ENCODE measurements at places on chromosomes 7 and 10.

- no peak for DNase-seq
These were observed 124.2 kb downstream of the BUB3 start for GRCh38 chr10:123278445-123278844.

DNA sequence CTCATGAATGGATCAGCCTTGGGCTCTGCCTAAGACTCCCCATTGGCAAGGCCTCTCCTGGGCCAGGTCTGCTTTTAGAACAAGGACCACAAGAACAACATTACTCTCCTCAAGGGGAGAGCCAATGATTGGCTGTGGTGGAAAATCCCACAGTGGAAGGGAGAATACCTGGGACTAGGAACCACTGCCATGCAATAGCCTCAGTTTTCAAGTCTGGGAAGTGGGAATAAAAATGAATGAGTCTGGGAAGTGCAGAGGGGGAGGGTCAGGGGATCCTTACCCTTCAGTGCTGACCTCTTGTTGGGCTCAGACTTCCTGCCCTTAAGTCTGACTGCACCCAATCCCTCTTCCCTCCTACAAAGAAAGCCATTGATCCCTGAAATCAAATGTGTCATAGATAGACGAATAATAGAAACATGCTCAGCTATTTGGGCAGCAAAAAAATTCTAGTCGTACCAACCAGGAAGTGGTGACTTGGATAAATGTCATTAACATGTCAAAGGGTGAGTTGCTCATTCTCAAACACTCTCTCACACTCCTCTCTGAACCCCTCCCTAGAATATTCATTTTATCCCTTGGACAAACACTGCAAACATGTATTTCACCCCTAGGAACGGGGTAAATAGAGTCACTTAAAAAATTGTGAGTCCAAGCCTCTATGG lies 123.6 kb downstream of the SH3PXD2A start:
- no peak for DNase-seq

DNA sequence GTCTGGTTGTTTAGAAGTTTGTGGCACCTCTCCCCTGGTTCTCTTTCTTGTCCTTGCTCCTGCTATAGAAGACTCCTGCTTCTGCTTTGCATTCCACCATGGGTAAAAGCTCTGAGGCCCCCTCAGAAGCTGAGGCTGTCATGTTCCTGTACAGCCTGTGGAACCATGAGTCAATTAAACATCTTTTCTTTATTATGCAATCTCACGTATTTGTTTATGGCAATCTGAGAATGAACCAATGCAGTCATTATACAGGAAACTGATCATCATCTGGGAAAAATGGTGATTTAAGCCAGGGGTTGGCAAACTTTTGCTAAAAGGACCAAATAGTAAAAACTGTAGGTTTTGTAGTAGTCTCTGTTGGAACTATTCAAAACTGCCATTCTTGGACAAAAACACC lies 175.4 kb downstream of the CSTF2T start:
- DNase-seq: no peak

DNA sequence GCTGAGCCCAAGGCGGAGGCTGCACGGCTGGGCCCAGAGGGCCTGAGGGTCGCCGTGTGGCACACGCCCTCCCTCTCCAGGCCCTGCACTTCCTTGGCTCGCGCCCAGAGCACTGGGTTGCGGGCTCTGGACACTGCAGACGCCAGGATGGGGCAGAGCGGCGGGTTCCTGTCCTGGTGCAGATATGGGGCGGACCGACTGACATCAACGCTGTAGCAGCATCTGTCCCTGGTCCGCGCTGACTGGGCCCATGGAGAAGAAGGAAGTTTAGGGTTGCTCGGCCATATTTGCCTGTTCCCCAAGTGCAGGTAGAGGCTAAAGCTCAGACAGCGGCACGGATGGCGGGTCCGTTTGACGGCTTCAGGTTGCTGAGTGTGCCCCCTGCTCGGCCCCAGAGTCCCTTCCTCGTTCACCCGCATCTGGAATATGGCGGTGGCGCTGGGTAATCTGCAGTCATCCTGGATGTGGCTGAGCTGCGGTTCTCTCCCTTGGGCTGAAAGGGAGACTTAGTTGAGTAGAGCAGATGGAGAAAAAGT lies 116.1 kb downstream of the OR13A1 start:
- no peak for DNase-seq

GRCh38 chr7:47654672-47655298 lies 72.9 kb upstream of the TNS3 start:
- DNase-seq: no peak

- no peak for DNase-seq
These were observed 595.0 kb downstream of the ARL4A start for GRCh38 chr7:13282377-13282980.

DNA sequence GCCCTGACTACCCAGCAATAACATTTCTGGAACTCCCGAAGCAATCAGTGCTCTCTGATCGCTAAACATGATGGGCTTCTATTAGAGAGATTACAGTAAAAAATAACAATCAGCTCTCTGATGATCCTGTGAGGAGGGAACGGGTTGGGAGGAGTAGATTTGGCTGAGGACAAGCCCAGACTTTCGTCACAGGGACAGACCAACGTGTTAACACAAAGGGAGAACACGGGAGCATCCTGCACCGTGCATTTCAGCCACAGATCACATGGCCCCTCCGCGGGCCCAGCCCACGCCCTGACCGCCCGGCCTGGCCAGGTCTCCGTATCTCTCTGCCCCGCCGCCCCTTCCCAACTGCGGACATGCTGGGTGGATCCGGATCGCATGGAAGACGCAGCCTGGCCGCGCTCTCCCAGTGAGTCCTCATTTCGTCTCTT lies 95.0 kb upstream of the AGBL3 start:
- DNase-seq: peak; percentile 84

- DNase-seq: no peak
These were observed 5.2 kb downstream of the ZNF365 start for GRCh38 chr10:62379394-62379793.

DNA sequence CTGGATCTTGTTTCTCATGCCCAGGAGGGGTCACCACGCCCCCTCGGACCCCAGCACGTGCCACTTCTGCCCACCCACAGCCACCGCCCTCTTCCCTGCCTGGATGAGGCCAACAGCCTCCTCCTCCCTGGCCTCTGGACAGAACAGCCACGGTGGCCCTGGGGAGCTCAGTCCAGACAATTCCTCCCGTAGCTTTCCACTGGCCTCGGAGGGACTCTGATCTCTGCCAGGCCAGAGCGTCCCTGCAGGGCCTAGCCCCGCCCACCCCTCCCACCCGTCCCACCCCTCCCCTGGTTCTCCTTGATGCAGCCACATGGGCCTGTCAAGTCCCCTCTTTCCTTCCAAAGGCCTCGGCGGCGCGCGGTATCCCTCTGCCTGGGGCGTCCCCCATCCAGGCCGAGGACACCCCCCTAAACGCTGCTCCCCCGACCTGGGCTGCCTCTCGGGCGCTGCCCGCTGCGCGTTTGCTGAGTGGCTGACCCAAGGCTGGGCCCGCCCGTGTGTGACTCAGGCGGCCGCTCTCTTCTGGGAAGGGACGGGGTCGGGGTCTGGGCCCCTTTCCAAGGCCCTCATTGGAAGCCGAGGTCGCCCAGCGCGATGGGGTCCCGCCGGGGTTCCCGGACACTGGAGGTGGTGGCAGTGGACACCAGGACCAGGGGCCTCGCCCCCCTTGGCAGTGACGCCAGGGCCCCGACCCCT lies 557 bp downstream of the TMEM120A start:
- peak; percentile 32 for DNase-seq

GRCh38 chr7:150322114-150322832 lies 882 bp upstream of the LRRC61 start:
- no peak for DNase-seq

DNA sequence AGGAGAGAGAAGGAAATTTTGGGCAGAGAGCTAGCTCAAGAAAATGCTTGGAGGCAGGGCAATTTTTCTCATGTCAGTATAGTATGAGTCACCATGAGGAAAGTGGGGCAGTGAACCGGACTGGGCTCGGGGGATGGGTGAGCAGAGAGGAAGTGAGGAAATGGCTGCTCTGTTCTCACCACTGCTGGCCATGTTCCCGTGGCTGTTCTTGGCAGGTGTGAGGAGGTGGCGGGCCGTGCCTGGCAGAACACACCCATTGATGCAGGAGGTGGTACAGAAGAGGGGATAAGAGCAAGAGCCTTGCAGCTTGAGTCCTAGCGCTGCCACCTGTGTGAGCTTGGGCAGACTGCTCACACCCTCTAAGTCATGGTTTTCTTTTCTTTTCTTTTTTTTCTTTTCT lies 304.4 kb upstream of the LYZL1 start:
- peak; percentile 48 for DNase-seq

GRCh38 chr7:151400626-151401315 lies 9.1 kb downstream of the WDR86 start:
- DNase-seq: no peak

- DNase-seq: no peak
These were observed 10.1 kb downstream of the CARD11 start for GRCh38 chr7:3033581-3033980.

DNA sequence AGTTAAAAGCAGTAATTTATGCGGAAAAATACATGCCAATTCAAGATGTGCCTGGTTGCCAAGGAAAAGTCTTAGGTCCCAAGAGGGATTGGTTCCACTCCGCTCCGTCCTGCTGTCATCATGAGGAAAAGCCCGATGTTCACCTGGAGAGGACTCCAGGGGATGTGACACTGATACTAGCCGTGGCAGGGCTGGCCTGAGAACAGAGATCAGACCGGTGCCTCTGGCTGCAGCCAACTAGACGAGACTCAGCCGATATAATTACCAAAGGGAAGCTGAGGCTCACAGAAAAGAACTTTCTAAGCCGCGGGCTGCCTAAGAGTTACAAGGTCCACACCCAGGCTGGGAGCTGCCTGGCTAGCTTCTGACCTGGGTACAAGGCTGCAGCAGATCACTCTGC lies 81.3 kb upstream of the UNC5B start:
- no peak for DNase-seq

DNA sequence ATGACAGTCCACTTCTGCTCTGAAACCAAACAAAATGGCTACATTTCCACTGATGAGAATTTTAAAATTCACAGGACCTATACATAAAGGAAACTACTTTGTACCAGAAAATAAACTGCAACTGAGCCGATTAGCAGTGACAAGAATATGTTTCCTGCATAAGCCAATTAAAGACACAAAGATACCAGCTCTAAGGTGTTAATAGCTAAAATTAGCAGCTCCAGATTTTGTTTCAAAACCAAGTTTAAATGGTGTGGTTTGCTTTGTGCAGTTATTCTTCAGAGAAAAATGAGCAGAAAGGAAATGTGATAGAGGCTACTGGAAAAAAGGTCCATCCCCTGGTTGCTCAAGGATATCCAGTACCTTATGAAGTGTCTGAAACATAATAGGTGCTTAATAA lies 123.2 kb downstream of the ANK3 start:
- no peak for DNase-seq

DNA sequence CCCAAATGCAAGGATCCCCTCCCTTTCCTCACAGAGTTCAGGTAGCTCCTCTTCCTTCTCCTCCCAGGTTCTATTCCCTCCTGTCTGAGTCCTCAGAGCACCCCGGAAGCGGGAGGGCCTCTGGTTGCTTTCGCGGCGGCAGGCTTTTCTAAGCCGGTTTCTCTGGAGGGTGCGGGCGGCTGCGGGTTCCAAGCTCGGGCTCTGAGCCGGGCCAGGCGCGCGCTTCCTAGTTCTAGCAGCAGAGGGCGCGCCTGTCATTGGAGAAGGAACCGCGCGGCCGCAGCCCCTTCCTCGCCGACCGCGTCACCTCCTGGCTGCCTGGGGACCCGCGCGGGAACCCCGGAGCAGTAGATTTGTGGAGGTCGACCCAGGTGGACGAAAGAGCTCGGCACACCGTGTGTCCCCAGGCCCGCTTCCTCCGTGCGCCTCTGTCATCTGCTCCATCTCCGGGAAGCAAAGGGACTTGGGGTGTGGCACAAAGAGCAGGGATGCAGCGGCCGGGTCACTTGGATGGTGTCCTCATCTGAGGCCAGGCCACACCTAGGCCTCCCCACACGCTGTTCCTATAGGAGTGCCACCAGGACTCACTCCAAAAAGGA lies 389.0 kb upstream of the PODXL start:
- DNase-seq: peak; percentile 15

- no peak for DNase-seq
These were observed 53.3 kb downstream of the FIGNL1 start for GRCh38 chr7:50396856-50397255.

- no peak for DNase-seq
These were observed 516.4 kb upstream of the ZMIZ1 start for GRCh38 chr10:78552261-78552811.

DNA sequence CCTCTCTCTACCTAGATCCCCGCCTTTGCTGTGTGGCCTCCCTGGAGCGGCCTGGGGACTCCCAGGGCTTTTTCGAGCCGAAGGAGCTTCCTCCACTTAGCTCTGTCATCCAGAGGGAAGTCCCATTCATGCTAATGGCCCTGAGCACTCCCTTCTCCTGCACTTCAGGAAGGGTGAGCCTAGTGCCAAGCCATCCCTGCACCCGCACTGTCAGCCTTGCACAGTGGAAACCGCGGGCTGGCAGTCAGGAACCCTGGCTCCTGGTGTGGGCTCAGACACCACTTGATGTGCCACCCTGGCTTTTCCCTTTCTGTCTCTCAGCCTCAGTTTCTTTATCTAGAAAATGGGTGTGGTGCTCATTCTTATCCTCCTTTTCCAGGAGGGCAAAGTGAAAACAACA lies 131.6 kb downstream of the ZMIZ1 start:
- no peak for DNase-seq

GRCh38 chr7:37117292-37117691 lies 331.4 kb downstream of the ELMO1 start:
- DNase-seq: no peak

DNA sequence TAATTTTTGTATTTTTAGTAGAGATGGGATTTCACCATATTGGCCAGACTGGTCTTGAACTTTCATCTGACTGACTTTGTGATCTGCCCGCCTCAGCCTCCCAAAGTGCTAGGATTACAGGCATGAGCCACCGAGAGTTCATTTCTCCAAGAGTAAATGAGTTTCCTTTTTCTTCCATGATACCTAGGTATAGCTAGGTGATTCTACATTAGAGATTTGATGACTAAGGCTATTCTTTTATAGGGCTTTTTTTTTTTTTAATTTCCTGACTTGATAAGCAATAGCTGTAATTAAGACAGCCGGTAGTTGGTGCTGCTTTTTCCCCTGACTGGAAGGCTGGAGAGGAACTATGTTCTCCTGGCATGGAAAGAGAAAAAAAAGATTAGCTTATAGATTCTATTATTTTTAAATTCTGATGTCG lies 3.3 kb downstream of the PTPN12 start:
- DNase-seq: no peak

- no peak for DNase-seq
These were observed 85.7 kb downstream of the C10orf90 start for GRCh38 chr10:126584836-126585235.

DNA sequence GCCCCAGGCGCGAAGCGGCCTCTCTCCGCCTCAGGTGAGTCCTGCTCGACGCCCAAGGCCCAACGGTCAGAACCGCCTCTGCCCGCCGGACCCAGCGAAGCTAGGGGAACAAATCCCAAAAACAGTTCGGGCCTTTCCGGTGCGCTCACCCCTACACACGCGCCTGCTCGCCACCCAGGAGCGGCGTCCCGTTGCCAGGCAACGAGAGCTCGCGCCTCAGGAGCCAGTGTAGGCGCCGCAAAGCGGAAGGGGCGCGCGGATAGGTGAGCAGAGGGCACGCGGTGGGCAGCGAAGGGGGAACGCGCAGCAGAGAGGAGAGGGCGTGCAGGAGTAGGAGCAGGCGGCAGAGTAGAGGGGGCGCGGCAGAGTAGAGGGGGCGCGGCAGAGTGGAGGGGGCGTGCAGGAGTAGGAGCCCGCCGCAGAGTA lies at the start of the genes DYDC1 and DYDC2:
TSS of gene DYDC1 (minus strand) at position 193 of the 426 bp plus-strand sequence. CDS start 4,154 bp downstream, outside the sequence.
TSS of gene DYDC2 (plus strand) at position 219 of the 426 bp plus-strand sequence. CDS start 5,663 bp downstream, outside the sequence.
- DNase-seq: no peak
